Activated T-cell treated with anti-CD3 and anti-CD28 coated beads for 1 hour (primary cell): ENCODE measurements at places on chromosomes 13 and 19.

DNA sequence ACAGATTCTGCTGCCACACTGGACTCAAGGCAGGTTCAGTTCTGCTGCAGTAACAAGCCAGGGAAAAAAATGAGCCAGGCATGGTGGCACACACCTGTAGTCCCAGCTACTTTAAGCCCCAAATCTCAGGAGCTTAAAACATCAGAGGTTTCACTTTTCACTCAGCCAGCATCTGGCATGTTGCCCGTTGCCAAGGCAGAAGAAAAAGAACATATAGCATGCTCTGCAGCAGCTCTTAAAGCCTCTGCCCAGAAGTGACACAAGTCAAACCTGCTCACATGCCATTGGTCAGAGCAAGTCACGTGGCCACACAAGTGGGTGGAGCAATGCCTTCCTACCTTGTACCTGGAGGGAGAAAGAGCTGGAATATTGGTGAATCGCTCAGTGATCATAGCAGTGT lies 14.7 kb upstream of the ADGRE5 start:
- DNase-seq = peak; percentile 86

DNA sequence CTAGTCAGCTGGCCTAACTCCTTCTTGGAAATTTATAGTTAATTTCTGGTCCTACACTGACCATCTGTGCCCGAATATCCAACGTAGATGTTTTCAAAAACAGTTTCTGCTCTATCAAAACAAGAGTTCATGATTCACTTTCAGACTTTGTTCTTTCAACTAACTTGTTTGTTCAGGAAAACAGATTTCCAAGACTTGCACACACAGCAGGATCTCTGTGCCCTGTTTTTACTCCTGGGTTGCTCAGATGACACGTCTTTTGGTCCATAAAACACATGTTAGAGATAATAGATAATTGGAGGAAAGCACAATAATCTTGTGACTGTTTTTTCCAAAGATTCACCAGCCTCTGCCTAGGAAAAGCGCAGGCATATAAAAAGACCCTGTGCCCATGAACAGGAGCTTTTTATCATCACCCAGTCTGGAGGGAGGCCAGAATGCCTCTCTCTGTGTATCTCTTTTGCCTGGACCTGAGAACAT lies 218.0 kb downstream of the IRS2 start:
- no peak for DNase-seq

DNA sequence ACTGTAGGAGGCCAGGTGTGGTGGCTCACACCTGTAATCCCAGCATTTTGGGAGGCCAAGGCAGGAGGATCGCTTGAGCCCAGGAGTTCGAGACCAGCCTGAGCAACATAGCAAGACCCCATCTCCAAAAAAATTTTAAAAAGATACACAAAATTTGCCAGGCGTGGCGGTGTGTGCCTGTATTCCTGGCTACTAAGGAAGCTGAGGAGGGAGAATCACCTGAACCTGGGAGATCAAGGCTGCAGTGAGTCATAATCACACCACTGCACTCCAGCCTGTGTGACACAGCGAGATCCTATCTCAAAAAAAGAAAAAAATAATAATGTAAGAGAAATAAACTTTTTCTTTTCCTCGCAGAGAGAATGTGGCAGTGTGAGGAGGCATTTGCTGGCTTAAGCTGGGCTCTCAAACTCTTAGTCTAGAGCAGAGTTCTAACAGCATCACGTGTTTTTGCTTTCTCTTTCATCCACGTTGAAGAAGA lies 21.1 kb downstream of the FAM187B start:
- no peak for DNase-seq

GRCh38 chr19:3453840-3454239 lies 26.5 kb downstream of the SMIM24 start:
- DNase-seq = no peak

- DNase-seq = no peak
These were observed 169.4 kb upstream of the CSNK1A1L start for GRCh38 chr13:37274569-37275497.

DNA sequence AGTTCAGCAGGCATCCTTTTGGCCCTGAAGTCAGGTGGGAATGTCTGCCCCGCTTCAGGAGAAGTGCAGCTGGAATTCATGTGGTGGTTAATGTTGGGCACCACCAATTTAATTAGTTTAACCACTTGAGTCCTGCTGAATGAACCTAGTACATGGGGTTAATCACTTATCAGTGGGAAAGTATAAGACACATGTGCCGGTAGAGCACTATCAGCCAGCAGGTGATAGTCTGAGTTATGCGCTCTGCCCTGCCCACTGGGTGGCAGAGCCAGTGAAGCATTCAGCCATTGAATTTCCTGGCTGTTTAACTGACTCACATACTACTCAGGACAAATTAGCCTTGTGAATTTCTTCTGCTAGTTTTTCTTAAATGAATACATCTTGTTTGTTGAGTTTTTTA lies 789.7 kb upstream of the PRR20A start:
- DNase-seq = no peak

DNA sequence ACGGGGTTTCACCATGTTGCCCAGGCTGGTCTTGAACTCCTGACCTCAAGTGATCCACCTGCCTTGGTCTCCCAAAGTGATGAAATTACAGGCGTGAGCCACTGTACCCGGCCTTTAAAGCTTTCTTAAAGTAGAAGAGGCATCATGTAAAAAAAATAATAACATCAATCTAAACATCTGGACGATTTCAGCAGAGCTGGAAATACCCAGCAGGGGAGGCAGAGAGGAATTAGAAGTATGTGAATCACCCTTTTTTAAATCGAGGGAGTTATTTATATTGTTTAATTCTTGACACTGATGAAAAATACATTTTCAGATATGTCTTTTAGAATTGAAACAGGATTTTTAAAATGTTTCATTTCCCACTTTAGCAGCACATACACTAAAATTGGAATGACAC lies 37.4 kb upstream of the MTIF3 start:
- DNase-seq = no peak

DNA sequence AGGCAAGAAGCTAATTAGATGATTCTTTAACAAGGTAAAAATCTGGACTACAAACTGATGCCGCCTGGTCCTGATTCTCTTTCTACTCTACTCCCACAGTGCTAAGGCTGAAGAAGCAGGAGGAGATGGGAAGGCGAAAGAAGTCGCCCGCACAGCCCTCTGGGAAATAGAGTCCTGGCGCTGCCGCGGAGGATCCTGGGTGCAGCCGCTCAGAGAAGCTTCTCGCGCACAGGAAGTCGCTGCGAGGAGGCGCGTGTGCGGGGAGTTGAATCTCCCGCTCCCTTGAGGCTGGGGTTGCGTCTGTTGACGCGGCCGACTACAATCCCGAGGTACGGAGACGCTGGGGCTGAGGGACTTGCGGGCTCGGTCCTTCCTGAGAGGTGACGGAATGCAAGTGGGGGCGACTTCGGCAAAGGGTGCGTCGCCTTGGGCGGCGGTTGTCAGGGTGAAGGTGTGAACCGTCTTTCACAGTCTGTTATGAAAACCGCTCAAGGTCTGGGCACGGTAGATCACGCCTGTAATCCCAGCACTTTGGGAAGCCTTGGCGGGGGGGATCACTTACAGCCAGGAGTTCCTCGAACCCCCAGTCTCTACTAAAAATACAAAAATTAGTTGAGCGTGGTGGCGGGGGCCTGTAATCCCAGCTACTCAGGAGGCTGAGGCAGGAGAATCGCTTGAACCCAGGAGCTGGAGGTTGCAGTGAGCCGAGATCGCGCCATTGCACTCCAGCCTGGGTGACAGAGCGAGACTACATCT lies at the start of gene ZNF473:
Gene ZNF473, plus strand, starts transcription at position 212 of the 756 bp plus-strand sequence. CDS start 5,078 bp downstream, outside the sequence.
- DNase-seq = peak; percentile 81

- DNase-seq = no peak
These were observed 53.6 kb downstream of the XPO4 start for GRCh38 chr13:20848944-20849343.

- DNase-seq = no peak
These were observed 101.8 kb downstream of the FAM216B start for GRCh38 chr13:42883142-42883541.

GRCh38 chr19:55289117-55289796 lies 5.5 kb downstream of the BRSK1 start:
- DNase-seq = no peak

DNA sequence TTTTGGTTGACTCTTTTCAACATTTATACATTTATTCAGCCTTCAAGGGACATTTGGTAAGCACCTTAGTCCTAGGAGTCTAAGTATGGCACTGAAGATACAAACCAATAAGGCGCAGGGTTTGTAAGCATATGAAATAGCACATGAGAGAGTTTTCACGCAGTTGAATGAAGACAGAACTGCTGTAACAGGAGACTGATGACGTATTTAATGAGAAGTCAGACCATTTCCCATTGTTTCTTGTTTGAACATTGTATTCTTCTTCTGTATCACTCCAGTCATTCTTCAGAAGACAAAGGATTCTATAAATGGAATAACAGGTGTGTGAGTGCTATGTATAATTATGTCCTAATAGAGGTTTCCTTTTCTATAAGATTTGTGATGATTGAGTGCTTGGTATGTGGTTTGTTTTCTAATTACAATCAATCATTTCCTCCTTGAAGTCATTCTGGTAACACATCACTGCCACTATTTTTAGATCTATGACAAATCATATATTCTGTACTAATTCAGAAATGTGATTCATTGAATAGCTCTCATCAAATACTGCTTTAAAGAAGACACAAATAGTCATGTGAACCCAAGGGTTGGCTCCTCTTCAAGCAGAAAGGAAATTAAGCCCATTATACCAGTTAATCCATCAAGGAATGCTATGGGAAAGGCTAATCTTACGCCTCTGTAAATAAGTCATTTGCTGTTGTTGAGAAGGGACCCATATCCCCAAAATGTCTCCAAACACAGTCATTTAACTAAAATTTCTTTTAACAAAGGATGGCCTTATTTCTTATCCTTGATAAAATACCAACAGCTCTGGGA lies 222.8 kb upstream of the NBEA start:
- DNase-seq = no peak

DNA sequence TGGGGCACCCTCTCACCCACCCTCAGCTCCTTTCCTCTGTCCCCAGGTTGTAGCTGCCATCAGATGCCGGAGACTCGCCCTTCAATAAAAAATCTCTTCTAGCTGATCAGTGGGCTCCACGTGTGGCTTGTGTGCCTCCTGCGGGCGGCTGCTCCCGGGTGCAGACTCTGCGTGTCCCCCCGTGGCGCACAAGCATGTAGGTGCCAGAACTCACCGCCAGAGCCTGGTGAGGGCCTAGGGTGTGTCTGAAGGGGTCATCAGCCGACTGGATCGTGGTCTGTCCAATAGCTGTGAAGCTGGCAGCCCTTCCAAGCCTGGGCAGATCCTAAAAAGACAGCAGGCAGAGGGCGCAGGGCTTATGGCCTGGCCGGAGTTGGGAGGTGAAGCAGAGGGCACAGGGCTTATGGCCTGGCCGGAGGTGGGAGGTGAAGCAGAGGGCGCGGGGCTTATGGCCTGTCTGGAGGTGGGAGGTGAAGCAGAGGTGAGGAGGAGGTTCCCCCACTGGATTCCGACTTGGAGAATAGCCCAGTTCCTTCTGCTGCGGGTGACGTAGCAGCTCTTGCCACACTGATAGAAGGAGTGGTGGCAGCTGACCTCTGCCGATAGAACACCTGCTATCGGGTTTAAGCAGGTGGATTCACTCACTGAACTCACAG lies 11.7 kb downstream of the NOP53 start:
- DNase-seq = no peak

GRCh38 chr13:42001580-42001979 lies 40.7 kb upstream of the VWA8 start:
- DNase-seq = no peak

GRCh38 chr13:112873851-112874750 lies 94.9 kb upstream of the MCF2L start:
- peak; percentile 31 for DNase-seq

DNA sequence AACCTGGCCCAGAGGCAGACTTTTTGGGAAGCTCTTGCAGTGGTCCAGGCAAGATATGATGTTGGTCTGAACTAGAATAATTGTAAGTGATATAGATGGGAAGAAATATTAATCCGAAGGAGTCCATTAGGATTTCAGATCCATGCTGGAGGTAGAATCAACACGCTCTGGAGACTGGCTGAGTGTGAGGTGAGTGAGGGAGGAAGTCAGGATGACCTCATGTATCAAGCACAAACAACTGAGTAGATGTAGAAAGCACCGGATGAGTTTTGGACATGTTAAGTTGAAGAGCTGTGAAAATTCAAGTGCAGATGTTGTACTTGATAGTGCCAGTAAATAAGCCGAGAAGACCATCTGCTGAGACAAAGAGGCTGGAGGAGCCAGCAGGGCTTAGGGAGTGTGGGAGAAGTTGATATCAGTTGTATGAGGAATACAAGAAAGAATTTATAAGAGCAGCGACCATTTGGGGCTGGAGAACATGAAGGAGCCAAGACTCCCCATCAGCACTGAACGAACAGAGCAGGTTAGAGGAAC lies 5.3 kb upstream of the CNMD start:
- DNase-seq = no peak

DNA sequence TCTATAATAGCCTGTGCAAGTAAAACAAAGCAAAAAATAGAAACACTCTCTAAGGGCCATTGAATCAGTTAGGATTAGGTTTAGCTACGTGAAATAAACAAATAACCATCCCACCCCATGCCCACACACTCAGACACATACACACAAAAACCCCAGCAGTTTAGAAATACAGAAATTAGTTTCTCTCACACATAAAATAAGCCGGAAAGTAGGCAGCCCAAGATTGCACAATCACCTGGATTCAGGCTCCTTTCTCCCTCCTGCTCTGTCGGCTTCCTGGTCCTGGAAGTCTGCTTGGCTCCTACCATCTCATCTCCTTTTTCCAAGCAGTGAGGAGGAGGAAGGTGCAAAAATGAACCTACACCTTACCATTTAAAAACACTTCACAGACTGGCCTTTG lies 22.6 kb upstream of the USP12 start:
- DNase-seq = no peak

GRCh38 chr13:109146912-109147647 lies 517.7 kb downstream of the MYO16 start:
- no peak for DNase-seq

- no peak for DNase-seq
These were observed 3.1 kb downstream of the PPP1R13L start for GRCh38 chr19:45401815-45402214.
